ENCODE measurements at places on chromosomes 1 and 21.

GRCh38 chr1:40383488-40384412 is 10.2 kb downstream of the SMAP2 start:
- no peak for DNase-seq

DNA sequence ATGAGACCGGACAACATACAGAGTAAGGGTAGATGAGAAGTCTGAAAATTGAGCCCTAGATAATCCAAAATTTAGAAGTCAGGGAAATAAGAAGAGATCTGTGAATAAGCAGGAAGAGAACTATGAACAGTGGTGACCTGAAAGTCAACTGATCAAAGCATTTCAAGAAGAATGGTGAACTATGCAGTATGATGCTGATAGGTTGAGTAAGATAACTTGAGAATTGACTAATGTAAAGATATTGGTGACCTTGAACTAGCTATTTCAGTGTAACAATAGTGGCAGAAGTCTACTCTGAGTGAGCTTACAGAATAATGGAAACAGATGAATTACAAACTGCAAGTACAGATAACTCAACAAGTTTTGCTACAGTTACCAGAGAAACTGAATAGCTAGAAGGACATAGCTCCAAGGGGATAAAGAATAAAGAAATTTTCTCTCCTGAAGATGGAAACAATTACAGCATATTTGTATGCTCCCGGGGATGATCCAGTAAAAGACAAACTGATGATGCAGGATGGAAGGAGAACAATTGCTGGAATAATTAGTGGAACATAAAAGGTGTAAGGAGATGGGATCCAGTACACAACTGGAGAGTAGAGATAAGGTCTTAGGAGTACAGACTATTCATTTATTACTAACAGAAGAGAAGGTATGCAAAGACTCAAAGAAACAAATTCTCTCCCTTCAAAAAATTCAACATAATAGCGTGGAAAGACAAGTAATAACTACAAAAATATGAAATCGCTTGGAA is 10.9 kb downstream of the NRDC start:
- no peak for DNase-seq

DNA sequence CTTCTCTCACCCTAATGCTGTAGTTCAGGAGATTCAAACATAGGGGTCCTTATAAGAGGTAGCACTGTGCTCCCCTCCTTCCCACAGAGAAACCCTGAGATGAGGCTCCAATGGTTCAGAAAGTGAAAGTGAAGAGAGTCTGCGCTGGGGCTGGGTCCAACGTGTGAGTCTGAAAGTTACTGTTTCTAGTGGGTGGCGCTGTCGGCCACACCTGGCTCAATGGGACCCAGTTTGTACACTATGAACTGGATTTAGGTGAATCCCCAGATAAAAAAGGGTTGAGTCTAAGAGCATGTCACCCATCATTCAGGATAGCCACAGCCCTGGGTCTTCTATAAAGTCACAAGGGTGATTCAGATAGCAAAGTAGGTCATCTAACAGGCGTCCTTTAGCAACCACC is 2.8 kb downstream of the SMCP start:
- no peak for DNase-seq

DNA sequence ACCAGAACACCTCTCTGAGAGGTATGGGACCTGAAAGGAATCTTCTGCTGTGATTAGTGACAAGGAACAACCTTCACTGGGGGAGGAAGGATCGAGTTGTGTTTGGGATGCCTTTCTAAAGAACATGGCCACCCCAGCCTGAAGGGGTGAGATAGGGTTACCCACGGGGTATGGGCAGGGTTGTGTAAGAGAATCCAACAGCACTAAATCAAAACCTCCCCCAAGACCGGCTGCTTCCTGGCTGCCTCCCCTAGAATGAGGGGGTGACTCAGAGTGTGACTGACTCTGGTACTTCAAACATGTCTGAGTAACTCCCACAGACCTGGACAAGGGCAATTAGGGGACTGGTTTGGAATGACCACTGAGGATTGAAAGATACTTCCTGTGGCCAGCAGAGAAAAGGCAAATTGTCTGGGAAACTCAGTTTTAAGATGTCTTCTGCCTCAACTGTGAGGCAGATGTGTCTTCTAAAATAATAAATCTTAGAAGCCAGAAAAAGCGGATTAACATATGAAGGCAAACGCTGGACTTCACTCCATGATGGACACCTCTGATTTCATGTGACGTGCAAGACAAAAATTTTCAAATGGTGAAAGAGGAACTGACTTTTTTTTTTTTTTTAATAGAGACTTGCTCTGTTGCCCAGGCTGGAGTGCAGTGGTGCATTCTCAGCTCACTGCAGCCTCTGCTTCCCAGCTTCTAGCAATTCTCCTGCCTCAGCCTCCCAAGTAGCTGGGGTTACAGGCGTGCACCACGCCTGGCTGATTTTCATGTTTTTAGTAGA is 6.7 kb upstream of the PTPN14 start:
- no peak for DNase-seq

GRCh38 chr1:9352377-9353134 is 59.9 kb downstream of the SPSB1 start:
- DNase-seq = no peak

DNA sequence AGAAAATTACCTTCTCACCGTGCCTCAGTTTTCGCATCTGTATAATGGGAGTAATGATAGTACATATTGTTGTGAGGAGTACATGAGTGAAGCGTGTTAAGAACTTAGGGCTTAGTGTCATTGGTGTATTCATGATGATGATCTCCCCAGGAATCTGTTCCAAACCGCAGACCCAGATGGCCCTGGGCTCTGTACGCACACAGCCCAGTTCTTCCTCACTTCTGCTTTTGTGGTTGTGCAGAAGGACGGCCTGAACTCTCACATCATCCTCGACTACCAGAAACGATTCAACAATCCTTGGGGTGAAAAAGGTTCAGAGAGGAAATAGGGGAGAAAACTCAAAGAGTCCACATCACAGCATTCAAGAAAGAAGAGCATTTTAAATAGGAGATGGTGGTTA is 323.0 kb downstream of the CAMTA1 start:
- DNase-seq = no peak

- no peak for DNase-seq
These were observed 32.4 kb downstream of the EIF2D start for GRCh38 chr1:206579747-206580437.

DNA sequence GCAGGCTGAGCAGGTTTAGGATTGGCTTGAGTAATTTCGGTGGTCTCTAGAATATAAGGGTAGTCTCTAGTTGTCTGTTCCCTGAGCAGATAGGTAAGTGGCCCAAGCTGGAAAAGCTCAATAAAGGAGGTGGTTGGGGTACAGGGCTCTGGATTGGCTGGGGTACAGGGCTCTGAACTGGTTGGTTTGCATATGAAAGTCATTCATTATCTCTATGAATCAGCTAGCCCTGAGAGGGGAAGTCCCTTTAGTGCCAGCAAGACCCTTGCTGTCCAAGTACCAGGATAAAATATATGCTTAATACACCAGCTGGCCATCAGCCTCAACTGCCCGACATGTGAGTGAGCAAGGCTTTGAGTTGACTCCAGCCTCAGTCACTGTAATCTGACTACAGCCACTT is 93.0 kb downstream of the ZBTB18 start:
- DNase-seq = no peak

- DNase-seq = no peak
These were observed 31.2 kb downstream of the PCSK9 start for GRCh38 chr1:55070293-55071164.

DNA sequence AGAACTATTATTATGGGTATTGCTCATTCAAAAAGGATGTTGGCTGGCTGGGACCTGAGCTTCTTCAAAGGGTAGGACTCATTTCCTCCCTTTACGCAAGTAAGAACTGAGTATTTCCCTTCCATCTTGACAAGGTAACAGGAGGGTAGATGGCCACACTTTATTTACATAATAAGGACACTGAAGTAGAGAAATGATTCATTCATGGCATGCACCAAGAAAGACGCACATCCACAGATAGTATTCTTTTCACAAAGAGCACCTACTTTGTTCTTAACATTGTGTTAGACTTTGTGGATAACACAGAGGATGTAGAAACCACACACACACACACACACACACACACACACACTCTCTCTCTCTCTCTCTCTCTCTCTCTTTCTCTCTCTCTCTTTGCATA is 82.9 kb downstream of the FAM78B start:
- DNase-seq = no peak

DNA sequence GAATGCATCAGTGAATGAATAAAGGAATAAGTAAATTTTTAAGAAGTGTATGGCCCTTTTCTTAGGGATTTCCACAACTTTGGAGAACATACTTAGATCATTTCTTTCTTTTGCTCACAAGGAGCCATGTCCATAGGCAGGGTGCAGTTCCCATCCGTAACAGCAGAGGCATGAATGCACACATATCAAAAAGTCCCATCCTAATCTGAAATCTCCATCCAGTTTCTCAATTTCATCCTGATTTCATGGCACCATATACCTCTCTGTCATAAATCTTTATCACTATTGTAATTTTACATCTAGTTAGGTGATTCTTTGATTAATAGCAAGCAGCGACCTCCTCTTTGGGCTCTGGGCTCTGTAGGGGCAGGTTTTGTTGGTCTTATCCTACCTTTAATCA is 359.2 kb downstream of the RRAGC start:
- DNase-seq = no peak

GRCh38 chr1:94827434-94827833 is 7.3 kb downstream of the SLC44A3 start:
- no peak for DNase-seq

GRCh38 chr1:201536558-201536957 is 2.4 kb upstream of the NAV1 start:
- DNase-seq = no peak

Data from mesothelial cell of epicardium (in vitro differentiated cells).